ENCODE measurements at places on chromosomes 16 and 17.

GRCh38 chr16:8996891-8997290, 33.2 kb upstream of the USP7 start:
- no peak for DNase-seq

- DNase-seq, result no peak
Observed at GRCh38 chr16:84570739-84571403, 47.0 kb downstream of the COTL1 start.

- no peak for DNase-seq
Observed at GRCh38 chr17:45287526-45288500, 25.9 kb upstream of the SPATA32 start.

DNA sequence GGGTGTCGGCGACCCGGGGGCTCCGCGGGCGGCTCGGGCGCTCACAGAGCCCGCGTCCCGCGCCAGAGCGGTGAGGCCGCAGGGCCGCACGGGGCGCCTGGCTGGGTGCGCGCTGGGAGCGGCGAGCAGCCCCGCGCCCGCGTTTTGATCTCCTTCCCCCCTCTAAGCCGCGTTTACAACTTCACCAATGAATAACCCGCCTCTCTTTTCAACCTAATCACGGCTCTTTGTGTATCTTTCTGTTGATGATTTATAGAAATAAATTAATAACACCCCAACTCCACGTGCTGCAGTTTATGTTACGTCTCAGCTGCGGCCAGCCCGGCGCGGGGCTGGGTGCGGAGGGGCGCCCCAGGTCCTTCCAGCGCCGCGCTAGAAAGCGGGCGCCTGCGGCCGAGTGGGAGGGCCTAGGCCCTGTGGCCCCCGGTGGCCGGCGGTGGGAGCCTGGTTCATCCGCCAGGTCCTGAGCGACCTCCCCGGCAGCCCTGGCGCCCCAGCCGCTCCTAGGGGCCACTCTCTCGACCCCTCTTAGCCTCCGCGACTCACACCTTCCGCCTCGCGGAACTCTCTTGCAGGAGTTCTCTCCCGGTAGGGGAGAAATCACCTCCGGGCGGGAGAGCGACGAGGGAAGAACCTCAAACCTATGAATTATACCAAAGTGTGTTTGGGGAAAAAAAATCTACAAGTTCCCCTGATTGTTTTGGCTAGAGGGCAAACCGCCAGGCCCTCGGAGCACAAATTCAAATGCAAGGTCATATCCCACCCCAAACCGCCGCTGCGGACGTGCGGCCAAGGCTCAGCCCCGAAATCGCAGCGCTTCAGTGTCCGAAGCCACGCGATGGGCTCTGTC, 1.9 kb downstream of the HNF1B start:
- no peak for DNase-seq

- DNase-seq, result no peak
Observed at GRCh38 chr17:82054351-82055022, 2.8 kb downstream of the GPS1 start.

DNA sequence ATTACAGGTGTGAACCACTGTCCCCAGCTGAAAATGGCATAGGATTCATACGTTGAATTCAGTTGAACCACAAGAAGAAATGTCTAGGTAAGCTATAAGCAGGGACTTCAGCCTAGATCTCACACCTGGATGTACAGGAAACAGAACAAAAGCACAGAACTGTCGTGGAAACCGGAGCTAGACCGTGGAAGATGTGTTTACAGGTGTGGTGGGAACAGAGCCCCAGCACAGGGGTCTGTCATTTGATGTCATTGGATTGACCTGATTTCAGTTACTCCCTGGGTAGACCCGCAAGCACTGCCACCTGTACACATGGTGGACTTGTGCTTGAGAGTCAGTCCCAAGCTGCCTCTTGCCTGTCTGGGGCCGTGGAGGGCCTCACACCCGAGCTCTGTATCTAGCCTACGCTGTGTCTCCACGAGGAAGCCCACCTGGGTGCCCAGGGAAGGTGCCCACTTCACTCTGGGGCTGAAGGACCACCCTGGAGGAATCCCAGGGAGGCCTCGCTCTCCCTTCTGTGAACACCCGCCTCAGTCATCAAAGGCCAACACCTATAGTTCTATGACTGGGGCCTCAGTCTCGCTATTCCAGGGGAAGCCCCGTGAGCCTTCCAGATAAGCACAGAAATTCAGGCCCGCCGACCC, 32.2 kb upstream of the MLKL start:
- DNase-seq, result no peak

DNA sequence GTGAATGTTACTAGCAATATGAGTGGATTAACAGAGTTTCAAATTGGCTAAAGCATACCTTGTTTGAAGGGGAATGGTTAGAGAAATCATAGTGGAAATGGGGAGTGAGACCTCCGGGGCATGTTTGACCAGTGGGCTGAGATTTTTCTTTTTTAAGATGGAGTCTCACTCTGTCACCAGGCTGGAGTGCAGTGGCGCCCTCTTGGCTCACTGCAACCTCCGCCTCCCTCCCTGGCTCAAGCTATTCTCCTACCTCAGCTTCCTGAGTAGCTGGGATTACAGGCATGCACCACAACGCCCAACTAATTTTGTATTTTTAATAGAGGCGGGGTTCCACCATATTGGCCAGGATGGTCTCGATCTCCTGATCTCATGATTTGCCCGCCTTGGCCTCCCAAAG, 9.6 kb downstream of the CDRT15 start:
- DNase-seq, result no peak

DNA sequence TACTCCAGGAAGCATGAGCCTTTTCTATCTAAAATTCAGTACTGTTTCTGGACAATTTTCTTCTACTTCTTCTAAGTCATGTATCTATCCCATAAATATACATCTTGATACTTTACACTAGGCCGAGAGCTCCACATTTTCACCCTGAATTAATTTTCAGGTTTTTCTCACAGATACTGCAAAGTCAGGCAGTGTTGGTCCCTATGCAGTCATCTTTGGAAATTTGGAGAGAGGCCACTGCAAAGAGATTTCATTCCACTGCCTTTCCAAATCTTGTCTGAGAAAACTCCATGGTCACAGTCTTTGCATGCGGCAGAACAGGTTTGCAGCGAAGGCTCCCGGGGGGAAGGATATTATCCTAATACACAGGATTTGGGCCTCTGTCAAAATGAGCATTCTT, 28.2 kb downstream of the DUSP14 start:
- DNase-seq, result no peak

DNA sequence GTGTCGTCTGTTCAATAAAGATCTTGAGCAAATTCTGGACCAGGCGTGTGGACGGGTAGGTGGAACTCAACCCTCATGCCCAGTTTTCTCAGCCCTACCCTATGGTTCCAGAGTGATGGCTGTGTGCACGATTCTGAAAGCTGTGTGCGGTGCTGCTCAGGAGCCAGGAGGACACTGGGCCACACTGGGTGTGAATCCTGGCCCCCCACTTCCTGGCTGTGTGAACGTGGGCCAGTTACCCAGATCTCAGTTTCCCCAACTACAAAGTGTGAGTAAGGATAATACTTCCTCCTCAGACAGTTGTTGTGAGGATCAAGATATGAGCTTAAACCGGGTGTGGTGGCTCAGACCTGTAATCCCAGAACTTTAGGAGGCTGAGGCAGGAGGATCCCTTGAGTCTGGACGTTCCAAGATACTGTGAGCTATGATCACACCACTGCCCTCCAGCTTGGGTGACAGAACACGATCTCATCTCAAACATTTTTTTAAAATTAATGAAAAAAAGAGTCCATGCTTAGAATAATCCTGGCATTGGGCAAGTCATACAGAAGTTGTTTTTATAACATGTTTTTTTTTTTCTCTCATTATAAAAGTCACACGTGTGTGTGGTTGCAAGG, 14.7 kb upstream of the MPRIP start:
- DNase-seq, result no peak

GRCh38 chr17:46003907-46004748, 5.1 kb downstream of the STH start:
- DNase-seq, result no peak

DNA sequence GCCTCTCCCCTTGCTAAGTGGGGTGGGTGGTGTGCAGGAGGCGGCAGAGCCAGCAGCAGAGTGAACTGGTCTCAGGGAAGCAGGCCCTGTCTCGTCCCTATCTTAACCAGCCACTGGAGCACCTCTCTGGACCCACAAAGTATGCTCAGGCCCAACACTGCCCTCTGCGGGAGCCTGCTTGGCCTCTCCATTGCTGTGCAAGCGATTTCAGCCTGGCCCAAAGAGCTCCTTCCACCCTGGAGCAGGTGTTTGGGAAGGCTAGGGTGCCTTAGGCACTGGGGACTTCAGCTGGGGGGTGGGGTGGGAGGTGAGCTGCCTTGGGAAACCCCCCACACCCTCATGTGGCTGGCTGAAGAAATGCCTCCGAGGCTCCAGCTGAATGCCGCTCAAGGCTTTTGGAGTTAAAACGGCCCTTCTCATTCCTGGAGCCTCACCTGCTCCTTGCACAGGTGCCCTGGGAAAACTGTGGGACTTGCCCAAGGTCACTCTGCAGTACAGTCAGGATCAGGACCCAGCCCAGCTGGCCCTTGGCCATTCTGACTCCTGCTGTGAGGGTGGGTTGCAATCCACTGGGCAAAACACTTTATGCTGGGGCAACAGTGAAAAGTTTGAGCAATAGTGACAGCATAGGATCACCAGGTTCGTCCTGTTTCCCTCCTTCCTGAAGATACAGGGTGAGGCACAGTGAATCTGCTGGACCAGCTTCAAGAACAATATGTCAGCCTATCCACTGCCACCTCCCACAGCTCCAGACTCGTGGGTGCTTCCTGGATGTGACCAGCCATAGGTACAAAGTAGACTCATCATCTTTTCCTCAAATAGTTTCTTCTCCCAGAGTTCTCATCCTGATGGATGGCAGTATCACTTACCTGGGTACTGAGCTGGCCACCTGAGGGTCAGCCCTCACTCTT, 5.9 kb upstream of the UBE2O start:
- no peak for DNase-seq

DNA sequence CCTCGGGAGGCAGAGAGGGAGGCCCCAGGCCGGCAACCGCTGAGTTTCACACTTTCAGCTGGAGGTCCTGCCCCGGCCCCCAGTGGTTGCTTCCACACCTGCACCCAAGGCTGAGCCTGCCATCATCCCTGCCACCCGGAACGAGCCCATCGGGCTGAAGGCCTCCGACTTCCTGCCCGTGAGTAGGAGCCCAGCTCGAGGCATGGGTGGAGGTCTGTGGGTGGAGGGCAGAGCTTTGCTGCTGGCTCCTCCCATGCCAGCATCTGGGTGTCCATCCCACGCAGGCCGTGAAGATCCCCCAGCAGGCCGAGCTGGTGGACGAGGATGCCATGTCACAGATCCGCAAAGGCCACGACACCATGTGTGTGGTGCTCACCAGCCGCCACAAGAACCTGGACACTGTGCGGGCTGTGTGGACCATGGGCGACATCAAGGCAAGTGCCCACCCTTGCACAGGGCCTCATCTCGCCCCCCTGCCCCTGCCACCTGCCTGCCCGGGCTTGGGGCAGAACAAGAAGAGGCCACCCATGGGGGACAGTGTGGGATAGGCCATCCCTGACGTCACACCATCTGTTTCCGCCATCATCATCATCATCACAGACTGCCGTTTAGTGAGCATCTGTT, 19.6 kb downstream of the KATNB1 start:
- DNase-seq, result no peak

DNA sequence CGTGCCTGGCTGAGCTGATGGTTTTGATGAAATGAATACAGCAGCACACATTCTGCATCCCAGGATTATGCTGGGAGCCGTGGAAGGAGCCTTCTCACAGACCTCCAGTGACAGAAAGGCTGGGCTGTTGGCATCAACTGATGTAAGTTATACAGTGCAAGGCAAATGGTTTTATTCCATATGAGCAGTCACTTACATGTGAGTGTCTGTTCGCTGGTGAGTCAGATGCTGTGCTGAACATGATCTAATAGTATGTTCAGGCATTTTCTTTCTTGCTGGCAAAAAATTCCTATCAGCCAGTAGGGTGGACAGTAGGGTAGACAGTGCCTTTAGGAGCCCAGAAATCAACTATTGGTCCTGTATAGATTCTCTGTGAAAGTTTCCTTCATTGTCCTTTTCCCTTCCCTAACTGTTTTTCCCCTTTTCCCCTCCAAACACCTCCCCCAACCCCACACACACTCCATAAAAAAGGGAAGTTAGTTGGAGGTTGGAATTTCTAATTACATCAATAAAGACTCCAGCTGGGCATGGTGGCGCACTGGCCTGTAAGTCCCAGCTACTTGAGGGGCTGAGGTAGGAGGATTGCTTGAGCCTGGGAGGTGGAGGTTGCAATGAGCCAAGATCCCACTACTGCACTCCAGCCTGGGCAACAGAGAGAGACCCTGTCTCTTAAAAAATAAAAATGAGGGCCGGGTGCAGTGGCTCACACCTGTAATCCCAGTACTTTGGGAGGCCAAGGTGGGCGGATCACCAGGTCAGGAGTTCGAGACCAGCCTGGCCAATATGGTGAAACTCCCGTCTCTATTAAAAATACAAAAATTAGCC, 36.2 kb downstream of the LDHD start:
- no peak for DNase-seq

GRCh38 chr17:43341715-43342588, 56.8 kb upstream of the ARL4D start:
- no peak for DNase-seq

DNA sequence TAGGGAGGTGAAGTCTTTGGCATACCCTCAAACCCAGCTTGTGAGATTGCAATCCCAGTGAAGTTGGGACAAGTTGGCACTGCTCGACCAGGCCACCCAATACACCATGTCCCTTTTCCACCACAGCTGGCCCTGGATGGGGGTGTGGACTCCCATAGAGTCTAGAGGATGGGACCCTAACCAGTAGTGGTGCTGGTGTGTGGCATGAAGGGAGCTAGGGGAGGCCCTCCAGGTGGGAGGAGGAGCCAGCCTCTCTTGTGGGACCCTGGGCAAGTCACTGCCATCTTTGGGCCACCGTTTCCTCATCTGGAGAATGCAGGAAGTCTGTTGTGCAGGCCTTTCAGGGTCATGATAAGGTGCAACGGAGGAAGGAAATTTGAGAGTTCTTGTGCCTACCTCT, 1854.9 kb downstream of the TP53TG3F start:
- no peak for DNase-seq

DNA sequence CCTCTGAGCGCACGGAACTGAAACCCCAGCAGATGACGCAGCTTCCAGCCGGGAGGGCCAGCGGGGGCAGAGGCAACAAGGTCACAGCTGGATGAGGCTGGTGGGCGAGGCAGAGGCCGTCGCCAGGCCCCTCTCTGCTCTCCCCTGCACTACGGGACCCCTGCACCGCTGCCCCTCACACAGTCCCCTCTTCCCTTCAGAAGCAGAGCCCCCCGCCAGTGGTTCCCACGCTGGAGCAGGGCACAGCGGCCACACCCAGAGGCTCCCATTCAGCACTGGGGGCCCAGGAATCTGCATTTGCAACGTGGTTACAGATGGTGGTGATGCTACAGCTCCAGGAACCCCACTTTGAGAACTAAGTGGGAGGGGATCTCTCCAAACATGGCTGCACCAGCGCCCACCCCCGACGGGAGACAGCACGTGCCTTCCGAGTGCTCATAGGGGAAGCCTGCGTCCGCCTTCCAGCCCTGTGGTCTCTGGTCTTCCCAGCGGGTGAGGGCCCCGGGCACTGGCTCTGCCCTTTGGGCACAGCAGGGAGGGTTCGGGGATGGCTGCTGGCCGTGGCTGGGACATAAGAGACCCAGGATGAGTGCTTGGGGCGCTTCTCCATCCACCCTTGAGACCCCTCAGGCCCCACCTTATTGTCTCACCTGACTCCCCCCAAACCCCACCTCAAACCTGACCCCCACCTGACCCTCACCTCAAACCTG, 4.7 kb upstream of the RAB40B start:
- no peak for DNase-seq

GRCh38 chr17:40203131-40203530, 16.0 kb upstream of the WIPF2 start:
- no peak for DNase-seq

- DNase-seq, result no peak
Observed at GRCh38 chr16:23061669-23062068, 87.6 kb downstream of the USP31 start.

GRCh38 chr17:47643116-47643515, 6.6 kb upstream of the KPNB1 start:
- no peak for DNase-seq

Measured in activated T-helper 1 cell treated with anti-CD3 and anti-CD28 coated beads, Interleukin-2, amount 50 U/mL, for 16 hours (primary cell).